ENCODE measurements at places on chromosomes 1 and 21. TPM values are rescaled to one million over a fixed set of nuclear protein-coding genes. Genes with fewer than 3 reads are reported as not detected.

ABCD3 gene
- 49.8 TPM for total RNA-seq

KCNE2 gene
- total RNA-seq: 0.69 TPM

RNF223 gene
- total RNA-seq: 0.69 TPM

OMA1 gene
- 39.4 TPM for total RNA-seq

ETV3L gene
- not detected for total RNA-seq

FMO2 gene
- total RNA-seq: 2.0 TPM

SH2D2A gene
- total RNA-seq: 0.89 TPM

PALMD gene
- total RNA-seq: 58.0 TPM

RSPO1 gene
- 10.4 TPM for total RNA-seq

SPRR5 gene
- total RNA-seq: 1.8 TPM

KPRP gene
- 0.89 TPM for total RNA-seq

PLEKHA6 gene
- 4.1 TPM for total RNA-seq

GSTM1 gene
- not detected for total RNA-seq

DNA sequence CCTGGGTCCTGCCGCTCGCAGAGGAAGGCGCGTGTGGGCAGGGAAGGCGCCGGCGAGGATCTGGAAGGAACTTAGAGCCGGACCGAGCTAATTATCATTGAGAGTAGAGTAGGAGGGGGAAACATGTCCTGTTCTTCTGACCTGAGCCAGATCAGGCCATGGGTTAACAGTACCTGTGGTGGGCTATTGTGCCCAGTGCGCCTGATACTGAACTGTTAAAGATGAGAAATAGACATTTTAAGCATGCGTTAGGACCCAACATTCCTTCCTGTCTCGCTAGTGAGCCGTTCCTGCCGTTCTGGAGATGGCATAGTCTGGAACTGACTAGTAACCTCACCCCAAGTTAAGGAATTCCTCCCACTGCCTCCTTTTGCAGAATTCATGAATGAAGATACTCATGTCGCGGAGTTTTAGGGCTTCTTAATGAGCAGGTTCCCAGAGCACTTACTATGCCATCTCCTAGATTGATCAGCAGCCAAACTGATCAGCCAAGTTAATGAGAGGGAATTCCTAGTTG lies 870 bp downstream of the STRIP1 start:
- no peak for DNase-seq

- DNase-seq: no peak
These were observed 27.4 kb upstream of the GPR25 start for GRCh38 chr1:200845360-200845759.

GRCh38 chr1:156794506-156795373 lies 21.9 kb downstream of the SH2D2A start:
- no peak for DNase-seq

GRCh38 chr1:77143529-77144121 lies 75.6 kb downstream of the PIGK start:
- no peak for DNase-seq

GRCh38 chr21:30044447-30045064 lies 104.8 kb upstream of the GRIK1 start:
- DNase-seq: no peak

DNA sequence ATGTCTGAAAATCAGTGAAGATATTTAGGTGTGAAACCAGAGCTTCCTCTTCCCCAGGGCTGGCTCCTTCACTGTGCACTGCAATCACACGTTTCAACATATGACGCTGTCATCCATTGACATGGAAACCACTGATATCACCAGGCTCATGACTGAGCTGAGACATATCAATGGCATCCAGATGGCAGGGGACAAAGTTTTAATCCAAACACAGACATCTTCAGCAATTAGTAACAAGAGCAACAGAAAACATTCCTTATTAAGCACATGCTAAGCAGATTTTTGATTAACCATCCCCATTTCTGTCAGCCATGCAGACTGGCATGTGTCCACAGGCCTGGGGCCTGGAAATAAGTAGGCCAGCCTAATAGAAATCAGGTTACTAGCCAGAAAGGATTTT lies 108.0 kb upstream of the ADAR start:
- DNase-seq: peak; percentile 76

DNA sequence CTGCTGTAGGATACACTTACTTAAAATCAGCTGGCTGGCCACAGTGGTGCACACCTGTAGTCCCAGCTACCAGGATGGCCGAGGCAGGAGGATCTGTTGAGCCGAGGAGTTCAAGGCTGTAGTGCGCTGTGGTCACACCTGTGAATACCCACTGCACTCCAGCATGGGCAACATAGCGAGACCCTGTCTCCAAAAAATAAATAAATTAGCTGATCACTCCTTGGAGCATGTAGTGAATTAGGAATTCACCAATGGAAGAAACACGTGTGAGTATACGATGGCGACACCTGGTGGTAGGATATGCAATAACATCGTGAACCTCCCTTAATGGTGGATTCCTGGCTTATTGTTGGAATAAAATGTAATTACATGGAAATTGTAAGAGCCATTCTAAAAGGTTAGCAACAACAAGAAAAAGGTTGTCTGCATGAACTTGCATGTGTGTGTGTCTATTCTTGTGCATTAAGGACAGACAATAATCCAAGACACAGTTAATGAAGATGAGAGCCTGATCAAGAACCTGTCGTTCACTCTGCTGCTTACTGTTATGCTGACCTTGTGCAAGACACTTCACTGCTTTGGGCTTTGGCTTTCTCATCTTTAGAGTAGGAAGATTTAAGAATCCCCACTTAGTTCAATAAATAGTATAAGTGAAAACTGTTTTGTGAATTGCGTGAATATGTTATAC lies 38.6 kb upstream of the COX20 start:
- DNase-seq: peak; percentile 72

GRCh38 chr1:160739098-160739511 lies at the start of gene SLAMF7:
Gene SLAMF7, plus strand, starts transcription at chr1:160739247. Its CDS starts 55 bp downstream, at chr1:160739302.
- DNase-seq: no peak

GRCh38 chr1:52751589-52752483 lies 25.6 kb downstream of the ZYG11B start:
- no peak for DNase-seq

- no peak for DNase-seq
These were observed 66.6 kb downstream of the MAP3K21 start for GRCh38 chr1:233393926-233394680.

GRCh38 chr1:1216770-1217620 lies 3.0 kb upstream of the TNFRSF4 start:
- DNase-seq: no peak

- no peak for DNase-seq
These were observed 4.8 kb downstream of the S1PR1 start for GRCh38 chr1:101241485-101242225.

DNA sequence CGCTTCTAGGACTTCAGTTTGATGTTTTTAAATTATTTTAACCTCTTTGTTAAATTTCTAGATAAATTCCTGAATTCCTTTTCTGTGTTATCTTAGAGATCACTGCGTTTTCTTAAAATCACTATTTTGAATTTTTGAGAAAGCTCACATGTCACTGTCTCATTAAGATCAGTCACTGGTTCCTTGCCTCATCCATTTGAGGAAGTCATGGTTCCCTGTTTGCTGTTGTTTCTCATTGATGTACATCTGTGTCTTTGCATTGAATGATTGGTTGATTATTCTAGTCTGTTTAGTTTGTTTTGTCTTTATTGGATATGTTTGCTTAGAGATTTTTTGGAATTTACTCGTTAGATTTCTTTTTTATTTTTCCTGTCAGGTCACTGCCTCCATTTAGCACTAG lies 50.1 kb downstream of the CRP start:
- DNase-seq: no peak

DNA sequence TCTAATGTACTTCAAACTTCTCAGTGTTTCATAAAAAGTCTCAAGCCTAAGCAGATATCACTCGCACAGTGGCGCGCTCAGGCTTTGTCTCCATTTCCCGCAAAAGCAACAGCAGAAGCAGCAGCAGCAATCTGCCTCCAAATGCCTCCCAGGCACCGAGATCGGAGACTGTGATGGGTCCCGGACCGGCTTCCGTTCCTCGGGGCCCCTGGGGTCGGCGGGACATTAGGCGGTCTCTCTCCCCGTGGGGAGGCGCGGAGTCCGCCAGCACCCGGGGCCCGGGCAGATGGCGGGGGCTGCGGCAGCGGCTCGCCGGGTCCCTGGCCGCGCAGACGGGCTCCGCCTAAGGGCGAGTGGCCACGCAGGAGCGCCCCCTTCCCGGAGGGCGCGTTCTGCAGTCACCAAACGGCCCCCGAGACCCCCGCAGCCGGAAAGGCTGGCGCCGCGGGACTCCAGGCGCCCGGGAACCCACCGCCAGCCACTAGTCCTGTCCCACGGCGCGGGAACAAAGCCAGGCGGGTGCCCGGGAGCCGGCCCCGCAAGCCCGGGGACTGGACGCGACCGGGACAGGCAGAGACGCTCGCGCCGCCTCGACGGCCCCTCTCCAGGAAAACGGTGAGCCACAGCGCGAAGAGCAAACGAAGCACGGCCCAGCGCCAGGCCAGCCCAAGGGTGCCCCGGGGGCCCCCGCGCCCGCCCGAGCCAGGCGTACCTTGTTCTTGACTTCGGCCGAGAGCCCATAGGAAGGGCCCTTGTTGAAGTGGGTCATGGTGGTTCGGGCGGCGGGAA lies 590 bp downstream of the CNN3 start:
- DNase-seq: no peak

DNA sequence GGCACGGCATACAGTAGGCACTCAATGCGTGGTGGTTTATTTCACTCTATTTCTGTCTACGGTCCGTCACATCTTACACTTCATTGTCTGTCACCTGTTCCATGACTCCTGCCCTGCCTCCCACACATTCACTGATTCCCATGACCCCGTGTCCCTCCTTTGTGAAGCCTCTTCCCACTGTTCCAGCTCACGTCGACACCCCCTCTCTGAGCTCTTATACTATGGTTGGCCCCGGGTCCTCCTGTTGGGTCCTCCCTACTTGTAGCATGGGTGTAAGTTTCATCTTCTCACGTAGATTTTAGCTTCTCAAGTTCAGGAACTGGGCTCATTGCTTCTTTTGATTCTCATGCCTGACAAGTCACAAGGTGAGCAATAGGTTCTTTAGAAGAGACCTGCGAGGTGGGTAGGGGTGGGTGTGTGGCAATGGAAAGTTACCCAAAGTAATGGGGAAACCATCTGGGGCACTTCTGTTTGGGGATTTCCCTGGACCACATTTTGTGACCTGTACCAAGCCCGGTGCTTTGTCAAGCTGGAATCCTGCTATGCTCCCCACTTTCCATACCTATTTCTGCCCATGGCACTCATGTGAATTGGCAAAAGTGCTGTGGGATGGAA lies 22.1 kb upstream of the IL10 start:
- DNase-seq: no peak

GRCh38 chr1:156510709-156511108 lies 10.1 kb upstream of the MEF2D start:
- DNase-seq: peak; percentile 15

GRCh38 chr1:28157894-28158293 lies 18.6 kb downstream of the PTAFR start:
- DNase-seq: no peak

- DNase-seq: no peak
These were observed 252.3 kb upstream of the ZP4 start for GRCh38 chr1:238143038-238143437.

DNA sequence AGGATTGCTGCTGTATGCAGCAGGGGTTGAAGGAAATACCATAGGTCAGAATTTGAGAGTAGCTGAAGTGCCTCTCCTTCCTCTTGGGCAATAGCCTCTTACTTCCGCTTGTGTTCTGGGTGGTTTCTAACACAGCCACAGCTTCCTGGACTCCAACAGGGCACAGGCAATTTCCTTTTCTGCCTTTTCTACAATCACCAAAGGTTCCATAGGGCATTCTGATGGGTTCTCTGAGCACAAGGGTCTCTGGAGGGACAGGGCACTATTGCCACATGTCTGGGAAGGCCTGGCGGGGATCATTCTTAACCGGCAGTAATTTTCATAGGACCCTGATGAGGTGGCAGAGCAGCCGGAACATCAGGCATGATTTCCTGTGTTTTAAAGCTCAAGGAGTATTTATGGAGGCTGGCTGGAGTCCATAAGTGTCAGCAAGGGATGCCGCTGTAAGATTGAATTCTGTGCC lies 5.5 kb upstream of the AGTRAP start:
- DNase-seq: peak; percentile 16

DNA sequence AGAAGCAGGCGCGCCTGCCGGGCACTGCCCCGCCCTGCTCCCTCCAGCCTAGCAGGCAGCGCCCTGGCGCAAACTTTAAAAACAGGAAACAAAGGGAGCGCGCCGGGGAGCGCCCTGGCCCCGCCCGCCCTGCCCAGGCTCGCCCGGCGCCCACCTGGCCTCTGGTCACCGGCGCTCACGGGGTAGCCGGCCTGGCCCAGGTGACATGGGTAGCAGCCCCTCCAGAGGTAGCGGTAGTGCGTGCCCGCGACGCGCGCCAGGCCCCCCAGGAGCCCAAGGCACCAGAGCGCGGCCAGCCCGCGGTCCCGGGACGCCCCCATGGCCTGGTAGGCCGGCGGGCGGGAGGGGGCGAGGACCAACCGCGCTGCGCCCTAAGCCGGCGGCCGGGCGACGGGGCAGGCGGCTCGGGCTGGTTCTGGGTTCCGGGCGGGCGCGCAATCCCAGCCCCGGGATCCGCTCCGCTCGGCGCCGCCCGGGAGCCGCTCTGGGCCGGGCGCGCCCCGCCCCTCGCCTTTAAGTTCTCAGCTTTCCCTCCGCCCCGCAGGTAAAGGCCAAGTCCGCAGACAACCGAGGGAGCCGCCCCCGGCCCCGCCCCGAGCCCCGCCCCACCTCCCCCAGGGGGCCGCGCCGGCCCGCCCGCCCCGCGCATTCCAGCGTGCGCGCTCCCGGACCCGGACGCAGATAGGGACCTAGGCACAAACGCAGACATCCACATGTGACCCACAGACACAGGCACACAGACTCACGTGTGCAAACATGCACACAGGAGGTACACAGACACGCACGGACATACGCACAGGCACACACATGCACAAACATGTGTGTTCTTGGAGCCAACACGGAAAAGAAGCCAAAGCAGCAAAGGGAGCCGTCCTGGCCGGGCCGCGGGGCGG lies 76.7 kb downstream of the ARHGEF16 start:
- peak; percentile 62 for DNase-seq

GRCh38 chr1:74780594-74780993 lies 47.6 kb downstream of the TYW3 start:
- no peak for DNase-seq

GRCh38 chr1:33182401-33182841 lies 578 bp upstream of the TRIM62 start:
- DNase-seq: peak; percentile 93

DNA sequence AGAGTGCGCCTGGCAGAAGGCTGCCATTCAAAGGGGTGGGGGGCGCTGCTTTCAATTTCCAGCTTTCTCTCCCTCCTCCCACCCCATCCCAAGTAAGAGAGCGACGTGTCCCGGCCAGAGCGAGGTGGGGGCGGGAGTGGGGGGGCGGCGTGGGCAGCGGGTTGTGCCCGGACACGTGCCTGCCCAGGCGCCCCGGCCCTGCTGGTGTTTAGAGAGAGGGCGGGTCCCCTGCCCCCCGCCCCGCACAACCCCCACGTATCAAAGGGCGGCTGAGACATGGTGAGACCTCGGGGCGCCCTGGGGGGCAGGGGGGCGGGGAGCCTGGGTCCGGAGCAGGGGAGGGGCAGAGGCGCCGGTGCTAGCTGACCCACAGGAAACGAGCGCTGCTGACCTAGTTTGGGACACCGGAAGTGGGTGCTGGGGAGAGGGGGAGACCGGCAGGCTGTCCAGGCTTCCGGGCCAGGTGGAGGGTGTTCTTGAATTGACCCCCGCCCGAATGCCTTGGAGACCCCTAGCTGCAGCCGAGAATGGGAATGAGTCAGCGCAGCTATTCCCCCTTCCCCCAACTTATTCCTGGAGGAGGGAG lies 1.3 kb downstream of the ZBTB7B start:
- DNase-seq: peak; percentile 14

GRCh38 chr1:237386362-237387143 lies 344.6 kb downstream of the RYR2 start:
- peak; percentile 38 for DNase-seq
